ENCODE measurements at places on chromosomes 4 and X. TPM values are rescaled to one million over a fixed set of nuclear protein-coding genes. Genes with fewer than 3 reads are reported as not detected.

EXOC1L gene
- total RNA-seq, result not detected

CDKL2 gene
- total RNA-seq, result 0.25 TPM

MMRN1 gene
- total RNA-seq, result not detected

NWD2 gene
- total RNA-seq, result not detected

MOSPD2 gene
- 8.2 TPM for total RNA-seq

OPHN1 gene
- 0.02 TPM for total RNA-seq

All from activated CD8-positive, alpha-beta memory T cell treated with anti-CD3 and anti-CD28 coated beads for 36 hours (primary cell).